Daoy (cell line): ENCODE measurements at places on chromosomes 2 and 18.

GRCh38 chr2:118268268-118268667 is 180.0 kb downstream of the INSIG2 start:
- DNase-seq, result no peak

- no peak for DNase-seq
Observed at GRCh38 chr18:21933931-21934765, 193.6 kb downstream of the MIB1 start.

GRCh38 chr2:15195813-15196212 is 365.3 kb downstream of the NBAS start:
- no peak for DNase-seq

- DNase-seq, result no peak
Observed at GRCh38 chr18:60987963-60988362, 345.3 kb upstream of the CDH20 start.

DNA sequence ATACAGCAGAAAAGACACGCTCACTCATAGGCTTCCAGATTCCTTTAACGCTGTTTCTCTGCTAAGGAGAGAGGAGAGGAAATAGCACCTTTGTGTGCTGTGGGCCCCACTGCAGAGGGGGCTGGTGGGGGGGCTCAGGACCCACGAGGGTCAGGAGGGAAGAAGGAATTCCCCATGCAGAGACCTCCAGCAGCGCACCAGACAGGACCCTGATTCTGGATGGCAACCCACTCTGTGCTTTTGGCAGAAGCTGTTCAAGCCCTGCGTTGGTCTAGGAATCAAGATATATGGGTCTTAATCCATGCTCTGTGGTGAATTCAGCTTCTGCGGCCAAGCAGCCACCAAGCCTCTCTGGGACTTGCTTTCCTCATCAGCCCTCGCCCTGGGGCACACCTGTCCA is 31.0 kb downstream of the MYCN start:
- no peak for DNase-seq

DNA sequence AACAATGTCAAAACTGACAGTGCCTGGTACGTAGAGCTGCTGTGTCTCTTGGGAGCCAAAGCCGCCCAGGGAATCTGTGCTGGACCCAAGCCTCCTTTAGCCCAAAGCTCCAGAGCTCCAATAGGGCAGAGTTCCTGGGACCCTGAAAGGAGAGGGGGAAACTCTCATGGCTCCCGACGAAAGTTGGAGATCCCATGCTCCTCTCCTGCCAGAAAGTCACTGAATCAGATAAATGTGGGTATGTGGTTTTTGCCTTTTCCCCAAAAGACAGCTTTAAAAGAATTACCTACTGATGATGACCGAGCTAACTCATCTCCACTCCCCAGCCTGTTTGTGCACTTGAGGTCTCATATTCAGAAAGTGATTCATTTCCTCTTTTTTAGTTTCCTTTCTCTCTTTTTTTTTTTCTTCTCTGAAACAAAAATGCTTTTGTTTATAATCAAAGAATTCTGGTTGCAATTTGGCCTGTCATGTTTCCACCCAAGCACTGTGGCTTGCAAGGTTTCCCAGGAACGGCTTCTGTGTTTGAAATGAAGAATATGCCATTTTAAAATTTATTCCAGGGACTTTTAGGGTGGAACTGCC is 14.1 kb upstream of the PMAIP1 start:
- peak; percentile 77 for DNase-seq

DNA sequence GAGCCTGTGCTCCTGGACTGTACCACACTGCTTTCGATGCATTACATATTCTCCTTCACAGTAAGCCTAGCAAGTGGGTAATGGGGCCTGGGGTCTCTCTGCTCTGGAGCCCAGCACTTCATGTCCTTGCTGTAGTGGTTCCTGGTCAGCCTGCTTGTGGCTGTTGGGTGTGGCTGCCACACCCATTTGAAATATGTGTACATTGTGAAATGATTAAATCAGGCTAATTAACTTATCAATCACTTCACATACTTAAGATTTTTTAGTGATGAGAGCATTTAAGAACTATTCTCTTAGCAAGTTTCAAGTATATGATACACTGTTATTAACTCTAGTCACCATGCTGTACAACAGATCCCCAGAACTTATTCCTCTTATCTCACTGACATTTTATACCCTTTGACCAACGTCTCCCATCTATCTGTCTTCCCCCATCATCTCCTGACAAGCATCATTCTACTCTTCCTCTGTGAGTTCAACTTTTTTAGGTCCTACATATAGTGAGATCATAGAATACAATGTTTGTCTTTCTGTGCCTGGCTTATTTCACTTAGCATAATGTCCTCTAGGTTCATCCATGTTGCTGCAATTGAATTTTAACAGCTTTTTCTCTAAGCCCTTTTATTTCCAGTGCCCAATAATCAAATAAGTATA is 92.1 kb downstream of the LYPD6 start:
- DNase-seq, result peak; percentile 45

DNA sequence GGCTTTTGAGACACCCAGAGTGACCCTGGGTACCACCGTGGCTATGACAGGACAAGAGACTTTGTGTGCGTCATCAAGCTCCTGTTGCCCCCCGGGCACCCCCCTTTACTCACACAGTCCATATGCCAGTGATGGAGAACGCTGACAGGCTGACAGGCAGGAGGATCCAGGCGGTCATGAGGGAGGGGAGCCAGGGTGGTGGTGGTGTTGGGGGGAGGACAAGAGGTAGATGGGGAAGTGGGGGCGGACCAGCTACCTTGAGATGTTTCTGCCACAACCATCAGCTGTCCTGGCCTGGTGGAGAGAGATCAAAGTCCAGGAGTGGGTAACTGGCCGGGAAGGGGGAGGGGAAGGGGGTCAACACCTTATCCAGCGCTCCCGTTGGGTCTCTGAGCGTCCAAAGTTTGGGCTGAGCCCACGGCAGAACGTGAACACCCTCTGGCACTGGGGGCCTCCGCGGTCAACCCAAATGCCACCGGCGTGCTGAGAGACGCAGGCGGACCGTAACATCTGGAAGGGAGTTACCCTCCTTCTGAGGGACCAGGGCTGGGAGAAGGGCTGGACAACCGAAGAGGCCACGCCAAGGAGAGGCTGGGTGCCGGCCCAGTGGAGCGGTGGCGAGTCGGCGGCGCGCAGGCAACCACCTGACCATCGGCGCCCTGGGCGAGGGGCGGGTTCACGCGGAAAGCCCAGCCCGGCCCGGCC is 575 bp downstream of the TMEM150A start:
- peak; percentile 39 for DNase-seq

- DNase-seq, result no peak
Observed at GRCh38 chr2:236827997-236828396, 257.7 kb upstream of the COPS8 start.

- no peak for DNase-seq
Observed at GRCh38 chr2:208280933-208281332, 14.9 kb downstream of the PIKFYVE start.

DNA sequence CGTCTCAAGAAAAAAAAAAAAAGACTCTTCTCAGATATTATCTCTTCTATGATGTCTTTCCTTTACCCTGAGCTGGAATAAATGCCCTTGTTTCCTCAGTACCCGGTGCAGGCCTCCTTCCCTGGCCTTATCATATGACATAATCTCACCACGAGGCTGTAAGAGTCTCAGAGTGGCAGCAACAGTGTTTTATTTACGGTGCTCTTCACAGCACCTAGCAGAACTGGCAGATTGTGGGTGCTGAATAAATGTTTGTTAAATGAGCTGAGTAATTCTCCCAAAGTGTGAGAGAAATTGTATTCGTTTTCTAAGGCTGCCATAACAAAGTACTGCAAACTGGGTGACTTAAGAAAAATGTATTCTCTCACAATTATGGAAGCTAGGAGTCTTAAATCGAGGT is 82.8 kb upstream of the CD28 start:
- peak; percentile 31 for DNase-seq
